ENCODE measurements at places on chromosomes 16 and 17. TPM values are rescaled to one million over a fixed set of nuclear protein-coding genes. Genes with fewer than 3 reads are reported as not detected.

- peak overlapping the region; percentile 85 for H3K4me3 ChIP-seq
- H3K4me1 ChIP-seq: peaks cover 69% of the 10 kb centered on the region
- no peaks in the 10 kb centered on the region for H3K27me3 ChIP-seq
- H3K27ac ChIP-seq: peak overlapping the region; percentile 80
- peaks cover 5% of the 10 kb centered on the region for H3K36me3 ChIP-seq
Observed at GRCh38 chr17:29588017-29588561, 1.4 kb downstream of the GIT1 start.

- peaks cover 21% of the 10 kb centered on the region for H3K4me1 ChIP-seq
- peaks cover under 1% of the 10 kb centered on the region for H3K36me3 ChIP-seq
- no peaks in the 10 kb centered on the region for H3K27me3 ChIP-seq
- peak; percentile 98 for DNase-seq
- H3K4me3 ChIP-seq: peak within 1 kb of the TSS; percentile 47
- peak within 1 kb of the TSS; percentile 88 for H3K27ac ChIP-seq
Observed at GRCh38 chr17:41930009-41930832, at the start of gene ODAD4. Gene ODAD4 (plus strand): TSS chr17:41930617. CDS start chr17:41930724, 107 bp downstream.

- peaks cover 56% of the 10 kb centered on the region for H3K36me3 ChIP-seq
- no peak for DNase-seq
- H3K27ac ChIP-seq: no peak overlapping the region
- H3K4me3 ChIP-seq: no peak overlapping the region
Observed at GRCh38 chr17:66786107-66786506, 48.8 kb upstream of the CACNG5 start.

- H3K36me3 ChIP-seq: no peaks in the 10 kb centered on the region
- peaks cover 100% of the 10 kb centered on the region for H3K4me1 ChIP-seq
- peak overlapping the region; percentile 86 for H3K27ac ChIP-seq
- peak overlapping the region; percentile 14 for H3K4me3 ChIP-seq
Observed at GRCh38 chr17:78878871-78879527, 24.0 kb downstream of the CEP295NL start.

GRCh38 chr17:78173097-78173715, 4.8 kb downstream of the SYNGR2 start:
- peaks cover 81% of the 10 kb centered on the region for H3K4me1 ChIP-seq
- peaks cover 21% of the 10 kb centered on the region for H3K36me3 ChIP-seq
- peak overlapping the region; percentile 33 for H3K4me3 ChIP-seq
- peak overlapping the region; percentile 93 for H3K27ac ChIP-seq

DNA sequence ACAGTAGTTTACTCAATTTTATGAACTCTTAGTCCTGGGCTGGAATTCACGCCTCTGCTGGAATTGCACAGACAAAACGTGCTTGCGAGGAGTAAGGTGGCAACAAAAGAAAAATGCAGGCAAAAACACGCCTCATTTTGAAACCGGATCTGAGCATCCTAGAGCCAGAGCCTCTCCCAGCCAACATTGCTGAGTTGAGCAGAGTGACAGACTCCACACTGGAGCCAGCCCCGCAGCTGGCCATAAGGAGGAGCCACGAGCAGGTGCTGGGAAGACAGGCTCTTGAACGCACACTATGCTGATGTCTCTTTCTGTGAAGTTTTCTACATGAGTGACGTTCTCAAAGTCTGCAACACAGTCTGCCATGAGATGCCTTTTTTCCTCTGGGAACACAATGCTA, 14.6 kb upstream of the HSBP1 start:
- no peaks in the 10 kb centered on the region for H3K4me1 ChIP-seq
- no peak overlapping the region for H3K27ac ChIP-seq
- no peak for DNase-seq
- no peaks in the 10 kb centered on the region for H3K36me3 ChIP-seq
- no peaks in the 10 kb centered on the region for H3K27me3 ChIP-seq
- no peak overlapping the region for H3K4me3 ChIP-seq

DNA sequence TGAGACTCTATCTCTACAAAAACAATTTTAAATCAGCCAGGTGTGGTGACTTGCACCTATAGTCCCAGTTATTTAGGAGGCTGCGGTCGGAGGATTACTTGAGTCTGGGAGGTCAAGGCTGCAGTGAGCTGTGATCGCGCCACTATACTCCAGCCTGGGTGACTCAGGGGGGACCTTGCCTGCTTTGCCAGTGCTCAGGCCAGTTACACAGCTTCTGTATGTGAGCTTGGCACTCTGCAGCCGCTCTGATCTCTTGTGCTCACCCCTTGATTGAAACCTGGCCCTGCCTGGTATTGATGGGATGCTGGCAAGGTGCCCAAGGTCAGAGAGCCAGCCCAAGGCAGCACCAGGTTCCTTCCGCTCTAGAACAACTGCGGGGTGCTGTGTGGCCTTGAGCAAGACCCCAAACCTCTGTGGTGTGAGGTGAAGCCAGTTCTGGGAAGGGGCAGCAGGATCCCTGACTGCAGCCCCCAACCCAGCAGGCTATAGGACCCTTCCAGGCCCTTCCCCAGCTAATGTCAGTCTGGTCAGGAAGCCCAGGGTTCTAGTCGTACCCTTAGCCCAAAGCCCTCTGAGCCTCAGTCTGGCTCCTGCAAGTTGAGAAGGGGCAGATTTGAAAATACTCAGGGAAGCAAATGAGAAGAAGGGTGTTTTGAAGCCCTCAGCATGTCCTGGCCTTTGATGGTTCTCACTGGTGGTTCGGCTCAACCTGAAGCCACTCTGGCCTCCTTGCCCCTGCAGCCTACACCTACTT, 18.9 kb downstream of the MMP15 start:
- H3K27ac ChIP-seq: no peak overlapping the region
- no peaks in the 10 kb centered on the region for H3K27me3 ChIP-seq
- no peak overlapping the region for H3K4me3 ChIP-seq
- peaks cover 62% of the 10 kb centered on the region for H3K36me3 ChIP-seq

- no peak for DNase-seq
- H3K27me3 ChIP-seq: no peaks in the 10 kb centered on the region
- H3K27ac ChIP-seq: peak overlapping the region; percentile 74
- H3K4me3 ChIP-seq: peak overlapping the region; percentile 49
- H3K36me3 ChIP-seq: no peaks in the 10 kb centered on the region
Observed at GRCh38 chr16:10879681-10880589, 2.9 kb downstream of the CIITA start.

GRCh38 chr16:75288596-75289120, 37.2 kb upstream of the BCAR1 start:
- peaks cover 41% of the 10 kb centered on the region for H3K36me3 ChIP-seq
- no peak for DNase-seq
- H3K27me3 ChIP-seq: no peaks in the 10 kb centered on the region
- H3K4me1 ChIP-seq: no peaks in the 10 kb centered on the region

DNA sequence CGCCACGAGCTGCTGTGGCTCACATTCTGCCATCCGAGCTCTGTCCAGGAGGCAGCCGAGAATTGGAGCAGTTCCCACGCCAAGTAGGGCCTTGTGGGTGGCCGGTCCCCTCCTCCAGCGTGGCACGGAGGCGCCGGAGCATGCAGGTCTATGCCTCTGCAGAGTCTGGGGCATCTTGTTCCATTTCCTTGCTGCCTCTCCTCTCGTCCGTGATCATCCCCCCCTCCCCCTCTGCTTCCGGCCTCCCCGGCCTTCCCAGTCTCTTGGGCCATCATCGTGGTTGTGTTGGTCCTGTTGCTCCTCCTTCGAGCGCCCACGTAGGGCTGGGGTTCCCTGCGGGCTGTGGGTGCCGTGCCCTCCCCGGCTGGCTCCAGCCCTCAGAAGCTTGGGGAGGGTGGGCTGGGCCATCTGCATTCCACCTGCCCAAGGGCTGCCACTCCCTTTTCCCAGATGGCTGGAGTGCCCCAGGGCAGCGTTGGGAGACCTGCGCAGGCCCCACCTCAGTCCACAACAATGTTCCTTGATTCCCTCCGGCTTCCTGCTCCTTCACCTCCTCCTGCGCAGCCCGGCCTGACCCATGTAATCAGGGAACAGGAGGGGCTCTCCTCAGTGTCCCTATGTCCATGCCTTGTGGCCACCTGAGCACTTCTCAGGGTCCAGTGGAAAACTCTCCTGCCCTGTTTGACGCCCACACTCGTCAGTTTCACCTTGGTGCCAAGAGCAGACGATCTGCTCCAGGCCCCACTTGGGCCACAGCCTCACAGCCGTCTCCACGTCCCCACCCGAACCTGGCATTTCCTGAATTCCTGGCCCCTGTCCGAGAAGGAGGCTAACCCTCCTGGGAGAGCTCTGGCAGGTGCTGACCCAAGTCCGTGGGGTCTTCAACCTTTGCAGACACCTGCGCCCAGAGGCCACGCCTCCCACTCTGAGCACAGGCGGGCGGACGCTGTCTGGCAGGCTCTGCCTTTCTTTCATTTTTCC, 37.1 kb downstream of the BAIAP2 start:
- peaks cover 70% of the 10 kb centered on the region for H3K4me1 ChIP-seq
- no peak overlapping the region for H3K4me3 ChIP-seq
- H3K27me3 ChIP-seq: no peaks in the 10 kb centered on the region
- peak; percentile 73 for DNase-seq
- no peaks in the 10 kb centered on the region for H3K36me3 ChIP-seq

DNA sequence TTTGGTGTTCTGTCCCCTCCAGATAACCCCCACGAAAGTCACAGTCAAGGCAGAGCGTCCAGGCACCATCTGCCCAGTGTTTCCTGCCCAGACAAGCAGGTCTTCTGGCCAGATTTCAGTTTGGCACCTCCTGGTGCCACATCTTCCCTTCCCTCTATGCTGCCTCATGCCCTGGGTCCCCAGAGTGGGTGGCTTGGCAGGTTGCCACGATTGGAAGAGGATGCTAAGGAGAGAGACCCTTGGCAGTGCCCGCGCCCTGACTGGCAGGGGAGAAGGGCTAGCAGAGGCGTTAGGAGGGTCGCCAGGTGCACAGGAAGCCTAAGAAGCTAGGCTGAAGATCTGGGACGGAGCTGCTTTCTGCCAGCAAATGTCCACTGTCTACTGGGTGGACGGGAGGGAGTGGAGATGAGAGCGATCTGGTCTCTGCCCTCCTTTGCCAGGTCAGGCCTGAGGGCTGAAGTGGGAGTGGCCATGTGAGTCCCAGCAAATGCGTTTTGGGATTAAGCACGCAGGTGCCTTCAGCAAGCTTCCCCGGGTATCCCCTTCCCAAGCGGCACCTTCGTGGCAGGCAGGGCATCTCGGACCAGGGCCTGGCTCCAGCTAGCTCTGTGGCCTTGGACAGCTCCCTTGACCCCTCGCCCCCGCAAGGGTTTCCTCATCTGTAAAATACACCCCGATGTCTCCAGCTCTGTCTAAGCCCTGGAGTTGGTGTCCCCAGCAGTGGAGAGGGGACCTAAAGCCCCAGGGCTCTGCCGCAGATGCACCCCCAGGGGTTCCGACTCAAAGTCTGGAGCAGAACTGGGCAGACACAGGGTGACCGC, 13.4 kb upstream of the CD300A start:
- peak overlapping the region; percentile 48 for H3K4me3 ChIP-seq
- H3K27me3 ChIP-seq: no peaks in the 10 kb centered on the region
- no peak for DNase-seq

DNA sequence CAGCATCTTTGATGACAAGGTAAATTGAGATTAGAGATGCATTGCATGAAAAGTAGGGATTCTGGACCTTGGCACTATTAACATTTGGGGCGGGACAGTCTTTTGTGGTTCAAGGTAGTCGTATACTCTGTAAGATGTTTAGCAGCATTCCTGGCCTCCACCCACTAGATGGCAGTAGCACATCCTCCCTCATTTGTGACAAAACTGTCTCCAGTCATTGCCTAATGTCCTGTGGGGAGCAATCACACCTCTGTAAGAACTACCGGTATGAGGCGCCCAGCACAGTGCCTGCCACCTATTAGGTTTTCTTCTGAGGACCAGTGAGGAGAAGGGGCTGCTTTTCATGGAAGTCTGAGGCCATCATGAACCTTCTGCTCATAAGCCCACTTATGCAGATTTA, 180.8 kb downstream of the RBFOX1 start:
- no peaks in the 10 kb centered on the region for H3K4me1 ChIP-seq
- H3K27ac ChIP-seq: no peak overlapping the region
- no peaks in the 10 kb centered on the region for H3K27me3 ChIP-seq
- H3K4me3 ChIP-seq: no peak overlapping the region
- DNase-seq: peak; percentile 13
- H3K36me3 ChIP-seq: no peaks in the 10 kb centered on the region

GRCh38 chr17:35448214-35448898, at the start of gene SLFN13:
Gene SLFN13 (minus strand): TSS chr17:35448766. CDS start chr17:35445680, 3,086 bp downstream.
- no peaks in the 10 kb centered on the region for H3K27me3 ChIP-seq
- no peaks in the 10 kb centered on the region for H3K36me3 ChIP-seq
- H3K27ac ChIP-seq: peak within 1 kb of the TSS; percentile 80
- H3K4me1 ChIP-seq: peaks cover 27% of the 10 kb centered on the region
- DNase-seq: peak; percentile 87

DNA sequence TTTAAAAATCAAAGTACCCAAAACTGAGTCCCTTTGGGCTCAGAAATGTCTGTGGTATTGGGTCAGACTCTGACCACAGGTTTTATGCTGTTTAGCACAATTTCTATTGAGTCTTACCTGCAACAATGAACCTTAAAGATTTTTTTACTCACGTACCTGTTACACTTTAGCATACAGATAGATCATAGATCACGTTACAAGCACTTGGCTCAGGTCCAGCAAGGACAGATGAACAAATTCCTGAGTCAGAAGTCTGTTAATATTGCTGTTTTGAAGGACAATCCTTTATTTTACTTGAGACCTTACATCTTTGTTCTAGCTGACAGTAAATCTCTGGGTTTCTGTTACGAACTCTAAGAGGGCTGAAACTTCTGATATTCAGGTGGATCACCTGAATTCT, 12.8 kb downstream of the SLC7A6OS start:
- no peak overlapping the region for H3K27ac ChIP-seq
- no peak overlapping the region for H3K4me3 ChIP-seq
- H3K36me3 ChIP-seq: peaks cover 100% of the 10 kb centered on the region
- DNase-seq: no peak

DNA sequence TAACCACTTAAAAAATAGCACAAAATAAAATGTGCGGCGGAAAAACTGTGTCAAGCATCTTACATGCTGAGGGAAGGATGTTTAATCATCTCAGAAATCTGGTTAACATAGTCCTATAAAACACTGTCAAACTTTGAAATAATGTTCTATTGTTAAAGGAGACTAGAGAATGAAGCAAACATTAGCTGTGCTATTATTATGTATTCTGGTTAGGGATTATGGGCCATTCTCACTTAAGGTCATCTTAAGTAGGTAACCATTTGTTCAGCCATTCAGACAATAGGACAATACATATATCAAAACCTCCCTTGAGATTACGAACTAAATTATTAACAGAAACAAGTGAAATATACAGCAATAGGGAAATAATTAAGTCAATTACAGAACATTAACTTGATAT, 24.7 kb downstream of the GRB2 start:
- no peak overlapping the region for H3K4me3 ChIP-seq
- no peak for DNase-seq
- peaks cover 15% of the 10 kb centered on the region for H3K36me3 ChIP-seq
- no peak overlapping the region for H3K27ac ChIP-seq
- H3K4me1 ChIP-seq: peaks cover 62% of the 10 kb centered on the region

DNA sequence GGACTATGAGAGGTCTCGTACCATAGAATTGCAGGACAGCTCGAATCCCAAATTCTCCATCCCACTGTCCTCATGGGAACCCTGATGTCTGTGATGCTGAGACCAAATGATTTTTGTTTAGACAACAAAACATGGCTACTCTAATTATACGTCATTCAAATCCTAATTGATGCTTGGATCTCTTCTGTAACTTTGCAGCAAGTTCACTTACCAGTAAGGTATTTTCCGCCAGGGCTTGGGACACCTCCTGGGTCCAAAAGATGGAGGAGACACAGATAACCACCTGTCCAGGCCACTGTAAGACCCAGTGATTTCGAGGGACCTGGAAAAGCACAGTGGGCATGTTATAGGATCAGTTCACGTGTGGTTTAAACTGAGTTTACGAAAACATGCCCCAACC, 92.8 kb downstream of the DNAH3 start:
- H3K4me3 ChIP-seq: no peak overlapping the region
- no peaks in the 10 kb centered on the region for H3K27me3 ChIP-seq
- no peak overlapping the region for H3K27ac ChIP-seq
- no peaks in the 10 kb centered on the region for H3K4me1 ChIP-seq
- no peak for DNase-seq

The TMC7 gene
- polyA plus RNA-seq: 0.31 TPM

The FAM20A gene
- 17.0 TPM for polyA plus RNA-seq

The GNPTG gene
- 56.1 TPM for polyA plus RNA-seq

The TBC1D3 gene
- polyA plus RNA-seq: not detected
